ENCODE measurements at places on chromosomes 3 and 15.
A peak's percentile ranks its signal among the peaks of the same experiment; 100 is the strongest.

GRCh38 chr3:100968932-100969906 lies 24.0 kb downstream of the ABI3BP start:
- DNase-seq, result no peak

GRCh38 chr15:80455051-80455648 lies 51.0 kb downstream of the ARNT2 start:
- no peak for DNase-seq

DNA sequence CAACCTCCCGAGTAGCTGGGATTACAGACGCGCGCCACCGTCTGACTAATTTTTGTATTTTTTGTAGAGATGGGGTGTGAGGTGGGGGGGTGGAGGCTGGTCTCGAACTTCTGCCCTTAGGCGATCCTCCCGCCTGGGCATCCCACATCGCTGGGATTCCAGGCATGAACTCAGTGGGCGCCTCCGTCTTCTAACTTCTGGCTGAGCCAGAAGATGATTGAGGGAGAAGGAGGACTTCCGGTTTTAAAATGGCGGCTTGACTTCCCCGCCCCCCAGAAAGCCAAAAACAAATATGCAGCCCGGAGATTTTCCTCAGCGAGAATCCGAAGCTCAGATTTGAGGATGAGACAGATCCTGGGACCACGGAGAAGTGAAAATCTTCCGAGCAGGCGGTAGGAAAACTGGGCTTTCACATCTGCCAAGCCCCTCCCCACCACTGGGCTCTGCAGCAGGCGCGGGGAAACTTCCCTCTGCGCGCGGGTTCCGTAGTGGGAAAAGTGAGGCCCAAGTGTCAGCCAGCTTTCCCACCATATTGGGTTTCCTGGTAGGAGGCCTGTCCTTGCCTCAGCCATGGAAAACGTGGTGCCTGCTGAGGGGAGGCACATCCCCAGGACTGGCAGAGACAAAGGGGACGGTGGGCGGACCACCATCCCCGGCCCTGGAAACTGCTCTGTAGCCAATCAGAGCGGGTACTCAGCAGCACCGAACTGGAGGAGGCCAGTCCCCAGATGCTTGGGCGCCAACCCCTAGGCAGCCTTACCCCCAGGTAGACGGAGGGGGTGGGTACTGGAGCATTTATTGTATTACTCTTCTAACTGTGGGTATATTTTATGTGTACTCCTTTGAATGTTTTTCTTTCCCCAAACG lies 17.3 kb downstream of the CHST14 start:
- DNase-seq, result no peak

DNA sequence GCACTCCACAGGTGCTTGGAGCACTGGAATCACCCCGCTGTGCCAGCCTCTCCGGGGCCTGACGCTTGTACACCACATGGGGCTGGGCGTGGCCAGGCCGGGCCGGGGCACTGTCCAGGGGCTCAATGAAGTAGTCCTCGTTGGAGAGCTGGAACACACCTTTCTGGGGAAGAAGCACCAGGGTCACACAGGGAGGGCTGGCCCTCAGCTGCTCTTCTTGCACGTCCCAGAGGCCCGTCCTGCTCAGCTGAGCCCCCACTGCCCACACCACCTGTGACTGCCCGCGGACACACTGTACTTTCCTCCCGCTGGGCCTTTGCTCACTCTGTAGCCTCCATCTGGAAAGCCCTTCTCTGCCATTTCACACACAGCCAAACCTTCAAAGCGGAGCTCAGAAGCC lies 13.3 kb downstream of the ADAMTS7 start:
- DNase-seq, result no peak

GRCh38 chr3:101281521-101282030 lies 38.8 kb downstream of the IMPG2 start:
- peak; percentile 58 for DNase-seq

DNA sequence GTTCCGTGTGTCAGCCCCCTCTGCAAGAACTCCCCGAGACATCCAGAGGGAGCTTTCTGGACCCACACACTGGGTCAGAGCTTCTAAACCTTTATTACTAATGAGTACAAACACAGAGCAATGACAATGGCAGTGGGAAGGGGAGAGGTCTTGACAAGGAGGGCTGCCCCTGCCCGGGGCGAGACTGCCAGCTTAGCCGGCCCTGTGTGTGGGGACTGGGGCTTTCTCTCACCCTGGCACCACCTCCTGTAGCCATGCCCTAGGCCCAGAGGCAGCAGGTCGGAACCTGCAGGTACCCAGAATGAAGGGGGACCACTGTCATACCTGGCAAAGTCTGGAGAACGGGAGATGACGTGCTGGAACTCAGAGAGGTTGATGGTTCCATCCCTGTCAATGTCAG lies 3.1 kb downstream of the CIB1 start:
- DNase-seq, result peak; percentile 9

DNA sequence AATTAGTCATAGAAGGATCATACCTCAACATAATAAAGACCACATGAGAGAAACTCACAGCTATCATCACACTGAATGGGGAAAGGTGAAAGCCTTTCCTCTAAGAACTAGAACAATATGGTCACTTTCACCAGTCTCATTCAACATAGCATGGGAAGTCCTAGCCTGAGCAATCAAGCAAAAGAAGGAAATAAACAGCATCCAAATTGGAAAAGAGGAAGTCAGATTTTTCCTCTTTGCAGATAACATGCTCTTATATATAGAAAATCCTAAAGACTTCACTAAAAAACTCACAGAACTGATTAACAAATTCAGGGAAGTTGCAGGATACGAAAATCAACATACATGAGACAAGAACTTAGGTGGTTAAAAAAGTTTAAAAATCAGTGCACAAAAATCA lies 24.7 kb downstream of the MAP3K13 start:
- DNase-seq, result no peak

- DNase-seq, result no peak
These were observed 55.6 kb downstream of the TMEM45A start for GRCh38 chr3:100548053-100548452.

GRCh38 chr15:70475407-70475781 lies 288.0 kb downstream of the UACA start:
- DNase-seq, result no peak

GRCh38 chr3:184717399-184717983 lies 5.6 kb upstream of the MAGEF1 start:
- no peak for DNase-seq

DNA sequence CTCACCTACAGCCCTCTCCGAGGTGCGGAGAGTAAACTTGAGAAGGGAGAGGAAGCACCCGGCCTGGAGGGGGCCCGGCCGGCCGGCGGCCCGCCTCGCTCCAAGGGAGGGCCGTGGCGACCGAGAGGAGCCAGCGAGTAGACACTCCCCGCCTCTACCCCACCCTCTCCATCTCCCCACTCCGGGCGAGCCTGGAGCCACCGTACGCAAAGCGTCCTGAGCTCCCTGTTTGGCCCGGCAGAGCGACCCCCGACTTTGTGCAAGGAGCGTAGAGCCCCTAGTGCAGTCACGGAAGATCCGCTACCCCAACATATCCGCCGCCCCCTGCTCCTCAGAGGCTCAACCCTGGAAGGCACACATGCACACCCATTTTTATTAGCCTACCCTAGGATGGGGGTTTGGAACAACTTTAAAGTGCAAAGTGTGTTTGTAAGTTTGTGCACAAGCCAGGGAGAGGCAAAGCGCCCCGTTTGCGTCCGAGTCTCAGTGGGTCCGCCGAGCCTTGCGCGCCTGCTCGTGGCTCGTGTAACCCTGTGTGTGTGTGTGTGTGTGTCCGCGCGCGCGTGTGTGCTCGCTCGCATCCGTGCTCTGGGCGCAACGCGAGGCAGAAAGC lies 508 bp upstream of the SMAD6 start:
- peak; percentile 65 for DNase-seq

- no peak for DNase-seq
These were observed 75.5 kb downstream of the SPATA16 start for GRCh38 chr3:173065543-173065981.

- no peak for DNase-seq
These were observed 255.6 kb downstream of the TBL1XR1 start for GRCh38 chr3:176941689-176942088.

- no peak for DNase-seq
These were observed 1.9 kb downstream of the TMIE start for GRCh38 chr3:46703013-46703520.

GRCh38 chr15:48242015-48242414 lies 35.9 kb downstream of the SLC12A1 start:
- no peak for DNase-seq

GRCh38 chr3:176987901-176988650 lies 209.2 kb downstream of the TBL1XR1 start:
- no peak for DNase-seq

DNA sequence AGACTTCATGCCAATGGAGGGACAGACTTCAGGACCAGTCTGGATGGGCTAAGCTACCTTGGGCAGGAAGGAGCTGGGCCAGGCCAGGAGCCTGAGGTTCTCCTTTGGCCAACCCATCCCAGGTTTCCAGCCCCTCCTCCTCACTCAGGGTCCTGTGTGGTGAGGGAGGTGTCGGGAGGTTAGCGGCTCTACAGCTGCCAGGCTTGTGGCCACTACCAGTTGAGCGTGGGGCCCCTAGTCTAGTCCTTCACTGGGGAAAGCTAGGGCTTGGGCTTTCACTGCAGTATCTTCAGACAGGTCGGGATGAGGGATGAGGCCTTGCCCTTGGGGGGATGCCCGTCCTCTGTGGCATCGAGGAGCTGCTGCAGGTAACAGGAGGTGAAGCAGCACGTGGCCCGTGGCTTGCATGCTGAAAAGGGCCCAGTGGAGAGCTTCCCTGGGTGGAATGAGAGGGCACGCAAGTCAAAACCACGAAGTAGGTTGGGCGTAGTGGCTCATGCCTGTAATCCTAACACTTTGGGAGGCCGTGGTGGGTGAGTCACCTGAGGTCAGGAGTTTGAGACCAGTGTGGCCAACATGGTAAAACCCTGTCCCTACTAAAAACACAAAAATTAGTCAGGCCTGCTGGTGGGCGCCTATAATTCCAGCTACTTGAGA lies 8.5 kb upstream of the FANCD2 start:
- DNase-seq, result no peak

DNA sequence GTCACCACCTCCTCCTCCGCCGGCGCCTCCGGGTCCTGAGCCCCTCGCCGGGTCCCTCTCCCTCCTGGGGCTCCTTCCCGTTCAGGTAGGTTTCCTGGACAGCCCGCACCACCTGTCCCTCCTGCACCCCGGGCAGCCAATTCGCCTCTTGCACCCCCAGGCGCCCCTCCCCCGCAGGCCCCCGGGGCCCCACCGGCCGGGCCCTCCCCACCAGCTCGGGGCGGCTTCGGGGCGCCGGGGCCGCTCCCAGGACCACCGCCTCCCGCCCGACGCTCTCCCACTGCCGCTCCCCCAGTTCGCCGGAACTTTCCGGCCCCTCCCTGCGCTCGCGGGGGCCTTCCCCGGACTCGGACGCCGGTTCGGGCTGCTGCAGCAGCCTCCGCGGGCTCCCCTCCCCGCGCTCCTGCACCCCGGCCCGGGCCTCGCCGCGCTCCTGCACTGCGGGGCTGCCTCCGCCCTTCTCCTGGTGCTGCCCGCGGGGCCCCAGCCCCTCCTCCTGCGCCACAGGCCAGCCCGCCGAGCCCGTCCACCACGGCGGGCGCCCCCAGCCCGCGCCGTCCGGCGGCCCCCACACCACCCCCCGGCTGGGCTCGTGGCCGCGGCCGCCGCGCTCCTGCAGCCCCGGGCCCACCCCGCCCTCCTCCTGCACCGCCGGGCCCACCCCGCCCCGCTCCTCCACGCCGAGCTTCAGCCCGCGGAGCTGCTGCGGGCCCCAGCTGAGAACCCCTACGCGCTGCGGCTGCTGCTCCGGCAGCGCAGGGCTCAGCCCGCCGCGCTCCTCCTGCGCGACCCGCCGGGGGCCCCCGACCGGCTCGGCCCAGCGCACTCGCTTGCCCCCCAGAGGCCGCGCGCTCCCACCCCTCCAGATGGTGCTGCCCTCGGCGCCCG lies 587 bp upstream of the TNK2 start:
- DNase-seq, result peak; percentile 53

Measured in D341Med (cell line).